ENCODE measurements at places on chromosomes 6 and 20.

- DNase-seq = no peak
These were observed 393 bp upstream of the FABP7 start for GRCh38 chr6:122778985-122779661.

DNA sequence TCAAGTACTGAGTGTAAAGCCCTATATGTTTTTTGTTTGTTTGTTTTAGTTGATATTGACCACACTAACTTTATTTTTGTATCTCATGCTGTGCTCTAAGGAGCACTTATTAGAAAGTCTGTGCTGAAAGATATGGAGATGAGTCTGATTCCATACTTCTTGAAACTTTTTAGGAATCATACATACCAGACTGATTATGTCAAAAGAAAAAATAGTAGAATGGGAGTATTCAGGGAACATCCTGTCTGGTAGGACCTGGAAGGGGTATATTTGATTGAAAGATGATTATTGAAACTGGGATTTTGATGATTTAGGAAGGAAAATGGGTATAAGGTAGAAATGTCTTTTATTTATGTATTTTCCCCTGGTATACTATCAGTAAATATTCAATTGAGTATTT lies 111.4 kb downstream of the QKI start:
- no peak for DNase-seq

DNA sequence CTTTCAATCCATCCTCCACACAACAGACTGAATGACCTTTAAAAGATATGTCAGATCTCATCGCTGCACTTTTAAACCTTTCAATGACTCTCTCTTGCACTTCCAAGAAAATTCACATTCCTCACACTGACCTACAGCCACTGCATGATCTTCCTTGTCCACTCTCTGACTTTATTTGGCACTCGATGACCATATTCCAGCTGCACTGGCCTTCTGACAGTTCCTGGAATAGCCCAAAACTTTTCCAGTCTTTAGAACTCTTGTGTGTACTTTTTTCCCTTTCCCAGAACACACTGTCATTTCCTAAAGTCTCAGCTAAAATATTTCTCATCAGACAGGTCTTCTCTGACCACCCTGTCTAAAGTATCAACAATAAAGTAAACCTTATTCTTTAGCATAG lies 174.6 kb downstream of the ADGRG6 start:
- DNase-seq = no peak

- DNase-seq = no peak
These were observed 1.8 kb upstream of the MAP7 start for GRCh38 chr6:136552054-136552453.

- no peak for DNase-seq
These were observed 221.7 kb upstream of the TAB2 start for GRCh38 chr6:149095842-149096241.

DNA sequence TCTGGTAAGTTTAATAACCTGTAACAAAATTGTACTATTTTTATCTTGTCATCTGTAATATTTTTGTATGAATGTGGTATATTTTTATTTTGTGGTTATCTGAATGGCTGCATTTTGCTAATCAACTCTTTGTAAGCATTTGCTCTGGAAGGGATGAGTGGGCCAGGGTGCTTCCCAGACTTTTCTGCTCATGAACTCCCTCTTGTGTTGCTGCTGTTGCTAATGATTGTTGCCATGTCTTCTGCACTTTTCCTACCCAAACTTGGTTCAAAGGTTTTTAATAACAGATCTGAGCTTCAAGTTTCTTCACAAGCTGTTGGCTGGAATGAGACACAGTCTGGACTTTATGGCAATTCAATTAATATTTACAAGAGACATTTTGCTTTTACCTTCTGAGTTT lies 1005.7 kb downstream of the HACE1 start:
- no peak for DNase-seq

- no peak for DNase-seq
These were observed 2.3 kb downstream of the RNF114 start for GRCh38 chr20:49938173-49939163.

DNA sequence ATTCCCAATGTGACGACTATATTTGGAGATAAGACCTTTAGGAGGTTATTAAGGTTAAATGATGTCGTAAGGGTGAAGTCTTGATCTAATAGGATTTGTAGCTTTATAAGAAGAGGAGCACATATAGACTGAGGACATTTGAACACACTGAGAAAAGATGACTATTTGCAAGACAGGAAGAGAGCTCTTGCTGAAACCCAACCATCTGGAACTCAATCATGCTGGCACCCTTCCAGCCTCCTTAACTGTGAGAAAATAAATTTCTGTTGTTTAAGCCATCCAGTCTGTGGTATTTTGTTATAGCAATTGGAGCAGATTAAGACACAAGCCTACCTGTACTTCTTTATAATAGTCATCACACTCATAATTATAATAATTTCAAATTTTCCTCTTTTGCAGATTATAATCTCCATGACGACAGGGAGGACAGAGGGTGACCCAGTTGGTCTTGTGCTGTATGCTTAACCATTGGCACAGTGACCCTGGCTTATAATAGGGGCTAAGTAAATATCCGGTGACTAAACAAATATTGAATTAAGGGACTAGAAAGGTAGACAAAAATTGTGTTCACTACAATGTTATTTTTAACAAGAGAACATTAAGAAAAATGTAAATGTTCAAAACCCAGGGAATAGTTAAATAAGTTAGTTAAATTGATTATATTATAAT lies 206.4 kb upstream of the HDDC2 start:
- DNase-seq = no peak

GRCh38 chr6:131117878-131118277 lies 17.4 kb upstream of the AKAP7 start:
- DNase-seq = no peak

DNA sequence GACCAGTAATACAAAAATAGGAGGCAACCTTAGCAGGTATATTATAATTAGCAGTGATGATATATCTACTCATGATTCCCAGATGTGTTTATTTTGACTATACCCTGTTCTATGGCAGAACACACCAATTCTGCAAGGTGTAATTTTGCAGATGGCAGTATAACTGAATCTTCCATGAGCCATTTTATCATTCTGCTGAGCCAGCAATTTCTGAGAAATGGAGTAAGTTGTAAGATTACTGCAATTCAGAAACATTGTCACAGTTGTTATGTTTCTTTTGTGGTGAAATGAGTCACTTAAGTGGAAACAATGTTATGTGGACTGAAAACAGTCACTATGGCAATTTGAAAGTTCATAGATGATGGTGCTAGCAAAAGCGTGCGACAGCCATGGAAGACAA lies 63.7 kb upstream of the RIMS1 start:
- DNase-seq = no peak

DNA sequence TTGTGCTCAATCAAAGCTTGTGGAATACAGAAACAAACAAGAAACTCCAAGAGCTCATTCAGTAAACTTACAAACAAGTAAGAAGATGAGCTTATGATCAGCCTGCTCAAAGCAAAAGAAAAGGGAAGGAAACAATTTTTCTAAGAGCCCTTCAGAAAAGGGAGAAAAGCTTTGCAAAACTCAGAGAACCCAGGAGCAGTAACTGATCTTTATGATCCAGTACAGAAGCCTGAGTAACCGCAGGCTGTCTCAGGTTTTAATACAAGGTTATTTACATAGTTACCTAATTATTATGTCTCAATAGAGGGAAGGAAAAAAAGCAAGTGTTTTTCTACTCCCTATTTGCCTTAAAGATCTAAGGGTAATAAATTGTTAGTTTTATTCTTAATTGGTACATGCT lies 226.5 kb downstream of the MAFB start:
- DNase-seq = no peak

GRCh38 chr6:20565342-20565741 lies 31.1 kb downstream of the CDKAL1 start:
- DNase-seq = no peak

DNA sequence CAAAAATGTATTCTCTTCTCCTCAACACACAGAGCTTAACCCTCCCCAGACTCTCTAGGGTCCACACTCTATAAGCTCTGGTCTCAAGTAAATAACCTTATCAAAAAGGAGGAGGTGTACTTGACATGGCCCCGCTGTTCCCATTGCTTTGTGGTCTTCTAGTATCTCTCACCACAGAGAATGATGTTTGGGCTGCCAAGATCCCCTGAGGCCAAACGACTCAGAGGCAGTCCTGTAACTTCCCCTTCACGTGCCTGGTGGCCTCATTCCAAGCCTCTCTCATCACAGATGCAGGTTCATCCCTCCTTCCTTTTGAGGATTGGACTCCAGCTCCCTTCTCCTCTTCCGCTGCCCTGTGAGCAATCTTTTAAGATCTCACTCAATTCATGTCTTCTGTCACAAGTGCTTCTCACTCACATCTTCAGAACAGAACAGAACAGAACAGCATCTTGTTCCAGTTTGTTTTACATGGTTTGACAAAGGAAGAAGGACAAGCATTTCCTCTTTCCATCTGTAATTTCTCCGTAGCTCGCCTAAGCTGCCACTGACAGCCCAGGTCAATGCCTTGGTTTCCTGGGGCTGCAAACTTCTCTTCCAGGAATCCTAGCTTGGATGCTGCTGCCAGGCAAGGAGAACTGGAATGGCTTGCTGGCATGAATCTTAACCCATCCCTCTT lies 541.5 kb downstream of the CD83 start:
- DNase-seq = no peak

DNA sequence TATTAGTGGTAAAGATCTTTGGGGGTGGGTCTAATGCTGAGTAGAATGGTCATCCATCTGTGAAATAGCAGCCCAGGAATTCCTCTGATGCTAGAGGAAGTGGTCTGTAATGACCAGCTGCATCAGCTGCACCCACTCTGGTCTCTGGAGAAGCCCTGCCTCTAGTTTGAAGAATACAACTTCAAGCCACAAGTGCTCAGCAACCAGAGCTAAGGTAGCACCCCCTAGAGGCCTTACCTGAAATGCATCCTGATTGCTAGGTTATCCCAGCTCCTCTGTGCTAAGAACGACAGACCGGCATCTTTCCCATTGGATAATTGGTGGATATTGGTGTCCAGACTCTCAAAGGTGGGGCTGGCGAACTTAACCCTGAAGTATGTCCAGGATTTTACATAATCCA lies 58.2 kb downstream of the DNAH8 start:
- no peak for DNase-seq

DNA sequence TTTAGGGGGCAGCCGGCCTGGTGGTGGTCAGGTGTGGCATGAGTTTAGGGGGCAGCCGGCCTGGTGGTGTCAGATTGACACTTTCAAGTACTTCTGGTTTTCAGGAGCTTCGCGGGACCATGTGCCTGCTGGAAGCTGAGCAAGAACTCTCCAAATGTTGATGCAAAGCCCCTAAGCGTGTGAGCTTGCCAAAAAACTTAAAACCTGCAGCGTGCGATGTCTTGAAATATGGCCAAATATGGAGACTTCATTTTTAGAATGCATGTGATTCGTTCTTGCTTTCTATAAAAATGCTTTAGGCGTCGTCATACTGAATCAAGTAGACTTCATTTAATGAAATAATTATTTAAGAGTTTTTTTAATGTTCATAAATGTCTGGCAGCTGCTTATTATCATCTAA lies 149.4 kb downstream of the SMOC2 start:
- no peak for DNase-seq

DNA sequence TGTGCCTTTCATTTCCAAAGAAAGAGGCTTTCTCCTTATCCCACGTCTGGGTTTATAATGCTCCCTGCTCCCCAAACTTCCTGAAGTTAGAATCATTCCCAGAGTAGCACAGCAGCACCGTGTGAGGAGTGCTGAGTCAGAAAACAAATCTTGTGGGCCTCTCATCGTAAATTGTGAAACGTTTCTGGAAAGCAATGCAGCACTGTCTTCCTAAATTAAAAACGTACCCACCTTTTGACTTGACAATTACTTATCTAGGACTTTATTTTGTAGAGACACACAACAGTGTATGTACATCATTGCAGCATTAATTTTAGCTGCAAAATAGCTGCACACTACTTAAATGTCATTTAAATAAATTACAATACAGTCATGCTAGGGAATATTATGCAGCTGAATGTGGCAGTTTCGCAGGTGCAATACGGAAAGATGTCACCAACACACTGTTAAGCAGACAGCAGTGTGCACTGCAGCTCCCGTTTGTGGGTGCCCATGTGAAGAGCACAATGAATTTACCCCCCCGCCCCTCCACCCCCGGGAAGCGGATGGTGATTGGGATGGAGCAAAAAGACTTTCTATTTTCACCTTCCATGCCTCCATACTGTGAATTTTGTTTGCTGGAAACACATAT lies 30.8 kb downstream of the RRBP1 start:
- no peak for DNase-seq

DNA sequence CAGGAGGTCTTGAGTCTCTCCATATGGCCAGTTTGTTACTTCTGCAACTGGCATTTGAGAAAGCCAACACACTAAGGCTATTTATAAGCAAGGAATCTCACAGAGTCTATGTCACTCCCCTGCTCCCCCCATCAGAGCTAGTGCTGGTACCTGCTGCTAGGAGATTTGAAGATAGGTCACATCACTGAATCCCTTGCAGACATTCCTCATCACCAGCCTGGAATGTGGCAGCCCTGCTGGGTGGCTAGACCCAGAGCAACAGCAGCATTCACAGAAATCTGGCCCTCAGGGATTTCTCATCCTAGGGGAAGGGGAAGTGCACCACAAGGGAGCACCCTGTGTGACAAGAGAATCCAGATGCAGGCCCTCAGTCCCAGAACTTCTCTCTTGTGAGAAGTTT lies 672.1 kb downstream of the HACE1 start:
- no peak for DNase-seq

DNA sequence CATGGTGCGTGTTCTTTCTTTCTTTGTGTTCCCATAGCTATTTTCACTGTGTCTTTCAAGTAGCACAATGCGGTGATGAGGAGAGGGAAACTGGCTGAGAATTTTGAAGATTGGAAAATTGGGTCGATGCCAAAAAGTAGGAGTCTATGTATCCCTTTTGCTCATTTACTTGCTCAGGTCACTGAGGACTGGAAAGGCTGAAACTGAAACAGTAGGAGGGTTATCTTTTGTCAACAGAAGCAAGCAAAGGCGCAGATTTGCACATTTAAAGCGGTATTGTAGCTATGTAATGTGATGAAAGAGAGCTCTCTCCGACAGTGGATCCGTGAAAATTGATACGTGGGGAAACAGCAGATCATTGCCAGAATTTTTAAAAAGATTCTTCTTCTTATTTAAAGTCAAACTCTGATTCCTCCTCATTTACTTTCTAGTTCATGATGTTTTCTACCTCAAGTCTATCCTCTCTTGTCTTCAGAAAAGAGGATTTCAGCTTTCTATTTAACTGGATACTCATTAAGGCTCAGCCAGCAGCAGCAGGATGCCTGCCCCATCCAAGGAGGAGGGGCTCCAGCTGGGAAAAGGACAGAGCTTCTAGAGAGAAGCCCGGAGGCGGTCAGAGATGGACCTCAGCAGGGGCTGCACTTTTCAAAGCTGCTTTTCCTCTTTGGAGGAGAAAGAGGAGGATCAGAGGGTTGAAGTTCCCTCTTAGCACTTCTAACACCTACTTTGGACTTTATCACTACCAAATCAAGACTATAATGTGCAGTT lies 15.9 kb upstream of the FYN start:
- DNase-seq = no peak

- DNase-seq = no peak
These were observed 532.1 kb upstream of the CHD6 start for GRCh38 chr20:42150230-42150629.

GRCh38 chr6:40352527-40353170 lies 234.5 kb downstream of the LRFN2 start:
- no peak for DNase-seq

GRCh38 chr6:111256646-111257045 lies 169.3 kb downstream of the SLC16A10 start:
- DNase-seq = no peak
